ENCODE measurements at places on chromosomes 12 and 14.

- DNase-seq = no peak
Observed at GRCh38 chr14:69712599-69713088, 54.3 kb upstream of the SRSF5 start.

DNA sequence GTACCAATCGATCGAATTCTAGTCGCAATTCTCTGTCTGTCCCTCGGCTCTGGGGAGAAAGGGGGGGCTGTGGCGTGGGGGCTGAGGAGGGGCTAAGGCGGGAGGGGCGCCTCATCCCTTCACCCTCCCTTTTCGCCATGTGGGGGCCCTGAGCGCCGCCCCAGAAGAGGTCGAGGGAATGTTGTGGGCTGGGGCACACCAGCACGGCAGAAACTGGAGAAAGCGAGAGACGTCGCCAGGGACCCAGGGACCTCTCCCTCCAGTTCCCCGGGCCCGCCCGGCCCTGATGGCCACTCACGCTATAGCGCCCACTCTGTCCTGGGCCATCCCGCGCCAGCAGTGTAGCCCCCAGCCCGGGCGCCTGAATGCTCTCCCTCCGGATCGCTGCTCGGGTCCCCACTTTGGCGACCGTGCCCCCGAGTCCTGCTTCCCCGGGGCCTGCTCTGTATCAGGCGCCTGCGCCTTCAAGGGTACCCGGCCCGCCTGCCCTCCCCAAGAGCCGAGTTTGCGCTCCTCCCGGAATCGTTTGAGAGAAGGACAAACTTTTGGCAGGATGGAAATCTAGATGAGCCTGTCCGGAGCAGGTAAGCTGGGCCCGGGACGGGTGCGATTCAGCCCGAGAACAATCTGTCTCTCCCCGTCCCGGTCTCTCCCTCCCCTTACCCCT, 62.6 kb downstream of the SMUG1 start:
- no peak for DNase-seq

DNA sequence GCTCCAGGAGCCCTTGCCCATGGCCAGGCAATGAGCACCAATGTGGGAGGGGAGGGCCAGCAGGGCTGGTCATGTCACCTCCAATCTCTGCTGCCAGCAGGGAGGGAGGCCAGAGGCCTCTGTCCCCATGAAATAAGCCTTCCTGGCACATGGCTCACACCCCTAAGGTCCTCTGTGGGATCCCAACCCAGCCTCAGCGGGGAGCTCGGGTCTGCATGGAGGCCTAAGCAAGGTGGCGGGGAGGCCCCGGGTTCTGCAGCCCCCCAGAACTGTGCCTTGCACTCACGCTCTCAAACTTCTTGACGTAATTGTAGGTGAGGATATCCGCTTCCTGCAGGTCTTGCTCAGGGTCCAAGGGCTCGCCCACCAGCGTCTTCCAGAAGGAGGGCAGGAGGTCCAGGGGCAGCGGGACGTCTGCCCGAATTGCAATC, 41.7 kb downstream of the TRAFD1 start:
- no peak for DNase-seq

DNA sequence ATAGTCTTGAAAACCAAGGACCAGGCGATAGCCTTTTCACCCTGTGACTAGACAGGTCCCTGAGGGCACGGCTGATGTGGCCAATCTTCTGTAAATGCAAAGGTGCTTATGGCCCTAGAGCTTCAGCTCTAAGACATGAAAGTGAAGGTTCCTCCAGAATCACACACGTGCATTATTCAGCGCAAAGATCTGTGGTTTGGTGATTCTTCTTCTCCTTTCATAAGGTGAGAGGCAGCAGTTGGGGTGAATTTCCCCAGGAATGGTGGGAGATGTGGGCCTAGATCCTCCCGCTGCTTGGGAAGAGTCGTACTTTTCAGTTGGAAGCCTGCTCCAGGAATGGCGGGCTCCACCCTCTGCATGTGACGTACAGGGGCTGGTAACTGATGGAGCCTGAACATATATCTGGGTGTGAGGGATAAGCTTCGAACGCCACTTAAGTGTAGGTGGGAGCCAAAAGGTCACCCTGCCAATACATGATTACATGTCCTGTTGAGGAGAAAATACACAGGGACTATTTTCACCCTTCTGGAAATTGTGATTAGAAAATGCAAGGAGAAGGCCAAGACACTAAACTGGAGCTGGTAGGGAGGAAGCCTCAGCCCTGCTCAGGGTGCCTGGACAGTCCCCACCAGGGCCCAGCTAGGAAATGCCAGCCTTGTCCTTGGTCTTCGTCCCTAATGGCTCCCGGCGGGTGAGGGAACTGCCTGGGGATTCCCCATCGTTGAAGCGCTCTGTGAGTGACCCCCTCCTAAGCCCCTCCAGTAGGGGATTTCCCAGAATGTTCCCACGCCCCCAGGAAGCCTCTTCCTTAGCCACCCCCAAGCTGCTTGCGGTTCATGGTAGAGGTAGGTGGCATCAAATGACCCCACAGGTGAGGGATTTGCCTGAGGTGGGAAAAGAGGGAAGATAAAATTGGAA, 17.6 kb downstream of the BATF start:
- DNase-seq = no peak

GRCh38 chr12:121776190-121777098, 17.0 kb downstream of the RHOF start:
- no peak for DNase-seq

- DNase-seq = no peak
Observed at GRCh38 chr12:77442633-77443032, 377.3 kb upstream of the E2F7 start.

DNA sequence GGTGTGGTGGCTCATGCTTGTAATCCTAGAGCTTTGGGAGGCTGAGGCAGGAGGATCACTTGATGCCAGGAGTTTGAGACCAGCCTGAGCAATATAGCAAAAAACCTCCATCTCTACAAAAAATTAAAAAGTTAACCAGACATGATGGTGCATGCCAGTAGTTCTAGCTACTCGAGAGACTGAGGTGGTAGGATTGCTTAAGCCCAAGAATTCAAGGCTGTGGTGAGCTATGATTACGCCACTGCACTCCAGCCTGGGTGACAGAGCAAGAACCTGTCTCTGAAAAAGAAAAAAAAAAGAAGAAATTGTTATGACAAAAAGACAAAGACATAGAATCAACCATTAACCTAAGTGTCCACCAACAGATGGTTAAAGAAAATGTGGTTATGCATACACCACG, 2.1 kb upstream of the ATP23 start:
- DNase-seq = no peak

- DNase-seq = no peak
Observed at GRCh38 chr14:34069854-34070582, 119.1 kb upstream of the EGLN3 start.

DNA sequence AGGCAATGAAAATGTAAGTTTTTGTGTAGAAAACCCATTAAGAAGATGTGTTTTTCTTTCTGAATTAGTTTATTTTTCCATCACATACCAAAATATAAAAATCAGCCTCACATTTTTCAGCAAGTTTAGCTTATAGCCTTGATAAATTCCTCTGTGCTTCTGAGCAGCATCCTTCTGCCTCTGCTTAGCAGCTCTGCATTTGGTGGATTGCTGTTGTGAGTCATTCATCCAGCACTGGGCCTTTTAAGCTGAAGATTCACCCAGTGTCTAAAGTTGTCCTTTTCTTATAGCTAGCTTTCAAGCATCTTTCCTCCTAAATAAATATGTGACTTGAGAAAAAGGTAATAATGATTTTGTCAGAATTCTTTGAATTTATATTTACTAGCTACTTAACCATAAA, 206.1 kb downstream of the PCNX1 start:
- DNase-seq = peak; percentile 63

GRCh38 chr14:71583194-71583593, 349.0 kb upstream of the RGS6 start:
- peak; percentile 28 for DNase-seq

- no peak for DNase-seq
Observed at GRCh38 chr12:118145798-118146156, 9.9 kb downstream of the PEBP1 start.

- DNase-seq = no peak
Observed at GRCh38 chr12:91685917-91686316, 459.7 kb downstream of the BTG1 start.

DNA sequence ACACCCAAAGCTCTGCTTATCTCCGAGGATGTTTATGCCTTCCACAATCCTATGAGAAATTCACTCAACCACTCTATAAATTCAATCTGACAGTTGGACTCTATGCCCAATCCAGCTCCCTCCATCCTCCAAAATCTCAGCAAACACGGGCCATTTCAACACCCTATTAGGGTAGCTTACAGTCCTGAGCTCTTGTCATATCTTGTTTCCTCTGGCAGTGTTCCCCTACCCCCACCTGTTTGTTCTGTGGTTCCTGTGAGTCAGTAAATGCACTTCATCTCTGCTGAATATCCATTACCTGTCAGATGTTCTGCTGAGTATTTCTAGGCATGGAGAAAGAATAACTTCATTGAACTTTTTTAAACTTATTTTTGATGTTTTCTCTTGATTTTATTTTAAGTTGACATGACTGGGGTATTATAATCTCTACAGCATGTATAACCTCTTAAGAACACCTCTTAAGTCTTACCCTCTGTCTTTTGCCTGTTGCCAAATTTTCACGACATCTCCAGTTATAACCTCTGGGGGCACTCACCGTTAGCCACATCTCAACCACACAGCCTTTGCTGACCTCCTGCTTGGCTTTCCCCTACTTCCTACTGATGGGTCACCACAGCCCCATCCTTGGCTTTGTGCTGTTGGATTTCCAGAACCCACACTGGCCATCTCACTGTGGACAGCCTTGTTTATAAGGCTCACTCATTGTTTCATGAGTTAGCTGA, 317.0 kb upstream of the TMPO start:
- DNase-seq = no peak

- DNase-seq = no peak
Observed at GRCh38 chr12:29843036-29843435, 59.3 kb upstream of the TMTC1 start.

- peak; percentile 35 for DNase-seq
Observed at GRCh38 chr14:23076785-23077408, 18.0 kb downstream of the ACIN1 start.

GRCh38 chr12:120216742-120217605, 16.1 kb upstream of the RPLP0 start:
- DNase-seq = no peak

- DNase-seq = no peak
Observed at GRCh38 chr12:33245434-33245833, 194.2 kb downstream of the SYT10 start.

GRCh38 chr12:106369624-106370346, 12.2 kb downstream of the POLR3B start:
- peak; percentile 72 for DNase-seq

DNA sequence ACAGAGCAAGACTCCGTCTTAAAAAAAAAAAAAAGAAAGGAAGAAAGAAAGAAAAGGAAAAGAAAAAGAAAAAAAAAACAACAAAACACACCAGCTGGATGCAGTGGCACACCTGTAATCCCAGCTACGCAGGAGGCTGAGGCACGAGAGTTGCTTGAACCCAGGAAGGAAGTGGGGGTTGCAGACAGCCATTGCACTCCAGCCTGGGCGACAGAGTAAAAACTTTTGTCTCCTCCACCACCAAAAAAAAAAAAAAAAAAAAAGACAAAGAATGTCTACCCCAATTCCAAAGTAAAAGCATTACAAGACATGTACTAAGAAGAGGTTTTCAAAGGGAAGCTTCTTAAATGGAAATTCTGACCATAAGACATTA, 53.4 kb downstream of the HNRNPC start:
- DNase-seq = no peak

GRCh38 chr12:96635844-96636243, 146.5 kb downstream of the CFAP54 start:
- DNase-seq = no peak

DNA sequence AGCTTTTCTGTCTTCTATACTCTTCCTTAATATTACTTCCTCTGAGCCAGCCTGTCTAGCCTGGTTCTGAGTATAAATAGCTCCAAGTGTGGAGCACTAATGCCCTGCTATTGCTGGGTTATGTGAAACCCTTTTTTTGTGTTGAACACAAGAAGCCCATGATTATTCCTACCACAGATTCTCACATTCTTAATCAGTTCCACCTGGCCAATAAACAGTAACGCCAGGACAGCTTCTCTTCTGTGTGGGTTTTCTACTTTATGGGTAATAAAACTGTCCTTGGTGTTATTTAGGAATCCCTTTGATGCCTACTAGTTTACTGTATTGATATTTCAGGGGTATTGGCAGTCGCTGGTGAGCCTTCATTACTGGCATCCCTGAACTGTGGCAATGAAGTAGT, 48.9 kb upstream of the LRIG3 start:
- DNase-seq = no peak

- DNase-seq = no peak
Observed at GRCh38 chr14:54711312-54711711, 144.4 kb downstream of the SAMD4A start.

- DNase-seq = no peak
Observed at GRCh38 chr12:40701756-40702155, 9.5 kb downstream of the CNTN1 start.

DNA sequence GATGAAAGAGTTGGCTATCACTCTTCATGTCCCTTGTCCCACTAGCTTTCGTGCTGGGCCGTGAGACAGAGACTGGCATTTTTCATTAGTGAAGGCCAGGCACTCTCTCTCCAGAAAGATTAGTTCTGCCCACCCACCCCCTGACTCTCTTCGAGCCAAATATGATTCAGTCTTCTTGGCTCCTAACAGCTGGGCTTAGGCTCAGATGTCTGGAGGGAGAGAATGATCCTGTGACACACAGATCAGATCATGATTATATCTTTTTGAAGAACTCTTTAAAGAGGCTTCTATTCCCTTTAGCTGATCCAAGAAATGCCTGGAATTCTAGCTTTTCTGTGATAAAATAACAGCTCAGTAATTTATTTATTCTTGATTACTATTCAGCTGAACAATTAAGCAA, 5.2 kb upstream of the GNG2 start:
- DNase-seq = peak; percentile 26

- no peak for DNase-seq
Observed at GRCh38 chr12:127060310-127060847, 1206.6 kb upstream of the TMEM132C start.

GRCh38 chr12:93748672-93749383, 71.7 kb downstream of the CRADD start:
- no peak for DNase-seq

- no peak for DNase-seq
Observed at GRCh38 chr12:41277946-41278267, 89.8 kb downstream of the PDZRN4 start.

DNA sequence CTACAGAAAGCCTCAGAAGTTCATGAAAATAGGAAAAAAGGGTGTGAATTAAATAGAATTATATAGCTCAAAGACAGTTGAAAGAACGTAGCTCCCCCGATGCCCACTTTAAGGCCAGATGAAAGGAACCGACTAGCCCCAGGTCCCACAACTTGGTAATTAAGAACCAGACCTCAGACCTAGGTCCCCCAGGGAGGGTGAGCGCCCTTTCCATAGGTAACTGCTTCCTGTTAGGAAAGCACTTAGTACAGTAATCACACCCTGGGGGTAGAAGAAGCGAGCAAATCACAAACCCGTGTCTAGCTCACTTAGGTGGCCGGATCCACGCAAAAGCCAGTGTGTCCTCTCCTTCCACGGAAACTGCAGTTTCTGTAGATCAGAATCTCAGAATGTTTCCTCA, 77.1 kb downstream of the PLXNC1 start:
- no peak for DNase-seq
